ENCODE measurements at places on chromosomes 7 and 10.

DNA sequence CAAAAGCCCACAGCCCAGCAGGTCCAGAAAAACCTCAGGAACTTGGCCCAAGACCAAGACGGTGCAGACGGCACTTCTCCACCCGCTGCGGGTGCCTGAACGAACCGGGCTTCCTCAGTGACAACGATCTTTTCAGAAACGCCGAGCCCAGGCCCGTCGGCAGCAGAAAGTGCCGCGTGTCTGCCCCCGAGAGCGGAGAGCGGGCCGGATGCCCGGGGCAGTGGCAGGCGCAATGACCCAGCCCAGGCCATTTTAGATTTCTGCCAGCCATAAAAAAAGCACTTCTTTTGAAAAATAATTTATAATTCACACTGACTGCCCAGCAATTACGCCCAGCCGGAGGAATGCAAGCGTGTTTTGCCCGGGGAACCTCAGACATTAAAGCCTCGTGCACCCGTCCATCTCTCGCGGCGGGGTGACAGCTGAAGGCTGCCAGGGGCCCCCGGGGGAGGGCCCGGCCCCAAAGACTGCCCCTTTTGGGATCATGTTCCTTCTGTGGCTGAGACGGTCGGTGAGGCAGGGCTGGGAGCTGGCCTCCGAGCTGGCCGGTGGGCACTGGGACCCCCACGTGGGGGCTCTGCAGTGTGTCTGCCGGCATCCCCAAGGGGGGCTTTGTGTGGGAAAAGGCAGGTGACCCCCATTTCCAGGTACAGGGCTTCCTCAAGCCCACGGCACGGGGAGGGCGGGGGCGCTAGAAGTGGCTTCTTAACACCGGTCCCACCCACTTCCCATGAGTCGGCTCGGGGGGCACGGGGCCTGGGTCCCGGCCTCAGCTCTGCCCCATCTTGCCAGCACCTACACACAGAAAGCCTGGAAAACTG is 71.3 kb upstream of the PDGFA start:
- no peak for DNase-seq

DNA sequence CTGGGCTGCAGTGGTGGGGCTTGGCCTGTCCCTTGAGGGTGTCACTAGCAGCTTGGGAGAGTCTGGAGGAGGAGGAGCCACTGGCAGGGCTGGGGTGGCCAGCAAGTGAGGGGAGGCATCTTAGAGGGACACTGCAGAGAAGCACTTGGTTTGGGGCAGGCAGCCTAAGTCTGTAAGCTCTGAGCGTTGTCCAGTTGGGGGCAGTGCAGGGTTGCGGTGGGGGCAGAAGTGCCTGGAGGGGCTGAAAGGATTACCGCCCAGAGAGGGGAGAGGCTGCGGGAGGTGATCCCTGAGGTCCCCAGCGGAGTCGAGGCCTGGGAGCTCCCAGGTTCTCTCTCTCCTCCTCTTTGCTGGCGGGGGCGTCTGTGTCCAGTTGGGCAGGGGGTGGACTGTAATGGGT is 7.4 kb downstream of the ADCYAP1R1 start:
- no peak for DNase-seq

- no peak for DNase-seq
Observed at GRCh38 chr7:84236398-84236797, 41.8 kb upstream of the SEMA3A start.

DNA sequence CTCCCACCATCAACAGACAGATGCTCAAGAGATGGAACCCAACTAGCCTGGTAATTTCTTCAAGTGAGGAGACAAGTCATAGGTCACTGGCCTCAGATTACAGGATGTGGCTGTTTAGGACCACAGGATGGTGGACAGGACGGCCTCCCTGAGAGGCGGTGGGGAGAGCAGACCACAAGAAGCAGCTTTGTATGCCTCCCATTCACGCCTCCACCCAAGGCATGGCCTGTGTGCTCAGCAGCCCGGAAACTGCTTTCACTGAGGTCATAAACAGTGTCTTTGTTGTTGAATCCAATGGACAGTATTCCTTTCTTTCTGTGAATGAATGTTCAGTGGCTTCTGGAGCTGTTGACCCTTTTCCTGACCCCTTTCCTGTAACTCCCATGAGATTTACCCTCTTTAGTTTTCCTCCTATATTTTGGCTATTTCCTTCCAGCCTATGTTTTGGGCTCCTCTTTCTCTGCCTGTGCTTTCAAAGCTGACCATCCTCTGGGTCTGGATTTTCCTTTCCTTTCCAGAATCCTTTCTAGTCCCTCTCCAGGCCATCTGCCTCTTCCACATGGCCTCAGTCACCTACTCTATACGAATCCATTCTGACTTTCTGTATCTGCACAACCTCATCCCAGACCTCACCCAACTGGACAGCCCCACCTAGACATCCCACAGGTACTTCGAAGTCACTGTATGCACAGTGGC is 32.4 kb upstream of the INPP5F start:
- no peak for DNase-seq

- no peak for DNase-seq
Observed at GRCh38 chr7:93301736-93302135, 69.6 kb downstream of the VPS50 start.

- no peak for DNase-seq
Observed at GRCh38 chr7:157526005-157526912, 189.5 kb downstream of the DNAJB6 start.

DNA sequence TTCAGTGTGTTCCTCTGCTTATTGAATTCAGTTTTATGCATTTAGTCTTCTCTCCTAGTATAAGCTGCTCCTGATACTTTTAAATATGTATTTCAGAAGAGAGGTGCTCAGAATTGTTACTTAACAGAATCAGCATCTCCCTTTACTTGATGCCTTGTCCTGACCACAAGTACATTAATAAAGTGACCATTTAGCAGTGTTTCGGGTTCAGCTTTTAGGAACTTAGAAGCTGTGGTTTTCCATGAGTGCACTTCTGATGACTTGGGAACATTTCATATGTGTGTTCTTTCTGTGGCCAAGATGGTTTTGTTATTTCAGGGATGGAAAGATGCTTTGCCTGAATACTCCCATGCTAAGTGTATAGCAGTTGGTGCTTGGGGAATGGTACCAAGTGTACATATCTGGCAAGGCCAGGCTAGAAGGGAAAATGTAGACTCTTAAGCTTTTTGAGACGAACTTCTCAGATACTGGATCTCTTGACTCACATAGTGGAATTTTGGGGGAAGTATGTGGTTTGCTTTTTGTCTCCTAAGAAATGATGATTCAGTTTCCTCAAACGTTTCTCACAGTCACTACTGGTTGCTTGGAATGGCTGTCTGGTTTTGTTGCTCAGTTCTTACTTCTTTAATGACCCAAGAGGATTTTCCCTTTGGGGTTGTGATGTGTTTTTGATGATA is 17.2 kb downstream of the SGPL1 start:
- DNase-seq, result no peak

GRCh38 chr7:11517853-11518252 is 314.1 kb downstream of the THSD7A start:
- DNase-seq, result no peak

- DNase-seq, result no peak
Observed at GRCh38 chr10:36336315-36336714, 694.2 kb upstream of the FZD8 start.

DNA sequence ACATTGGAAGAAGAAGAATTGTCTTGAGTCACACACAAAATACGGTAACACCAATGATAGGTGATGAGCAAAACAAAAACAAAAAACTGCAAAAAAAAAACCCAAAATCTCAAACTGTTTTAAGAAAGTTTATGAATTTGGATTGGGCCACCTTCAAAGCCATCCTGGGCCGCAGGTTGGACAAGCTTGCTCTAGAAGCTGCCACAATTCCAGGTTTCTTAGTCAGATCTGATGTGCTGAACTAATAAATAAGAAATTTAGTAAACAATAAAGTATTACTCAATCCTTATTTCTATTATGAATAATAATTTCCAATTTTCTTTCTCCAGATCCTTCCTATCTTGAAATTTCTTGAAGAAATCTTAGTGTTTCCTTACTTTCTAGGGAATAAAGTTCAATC is 10.0 kb downstream of the WASL start:
- no peak for DNase-seq

DNA sequence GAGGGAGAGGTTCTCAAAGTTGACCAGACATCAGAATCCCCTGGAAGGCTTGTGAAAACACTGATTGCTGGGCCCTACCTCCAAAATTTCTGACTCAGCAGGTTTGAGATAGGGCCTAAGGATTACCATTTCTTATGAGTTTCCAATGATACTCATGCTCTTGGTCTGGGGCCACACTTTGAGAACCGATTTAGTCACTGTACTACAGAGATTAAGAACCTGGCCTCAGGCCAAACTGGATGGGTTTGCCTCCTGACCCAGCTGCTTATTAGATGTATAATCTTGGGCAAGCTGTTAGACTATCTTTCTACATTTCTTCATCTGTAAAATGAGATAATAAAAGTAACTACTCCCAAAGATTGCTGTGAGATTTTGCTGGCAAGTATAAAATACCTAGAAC is 77.1 kb upstream of the SCIN start:
- DNase-seq, result no peak

DNA sequence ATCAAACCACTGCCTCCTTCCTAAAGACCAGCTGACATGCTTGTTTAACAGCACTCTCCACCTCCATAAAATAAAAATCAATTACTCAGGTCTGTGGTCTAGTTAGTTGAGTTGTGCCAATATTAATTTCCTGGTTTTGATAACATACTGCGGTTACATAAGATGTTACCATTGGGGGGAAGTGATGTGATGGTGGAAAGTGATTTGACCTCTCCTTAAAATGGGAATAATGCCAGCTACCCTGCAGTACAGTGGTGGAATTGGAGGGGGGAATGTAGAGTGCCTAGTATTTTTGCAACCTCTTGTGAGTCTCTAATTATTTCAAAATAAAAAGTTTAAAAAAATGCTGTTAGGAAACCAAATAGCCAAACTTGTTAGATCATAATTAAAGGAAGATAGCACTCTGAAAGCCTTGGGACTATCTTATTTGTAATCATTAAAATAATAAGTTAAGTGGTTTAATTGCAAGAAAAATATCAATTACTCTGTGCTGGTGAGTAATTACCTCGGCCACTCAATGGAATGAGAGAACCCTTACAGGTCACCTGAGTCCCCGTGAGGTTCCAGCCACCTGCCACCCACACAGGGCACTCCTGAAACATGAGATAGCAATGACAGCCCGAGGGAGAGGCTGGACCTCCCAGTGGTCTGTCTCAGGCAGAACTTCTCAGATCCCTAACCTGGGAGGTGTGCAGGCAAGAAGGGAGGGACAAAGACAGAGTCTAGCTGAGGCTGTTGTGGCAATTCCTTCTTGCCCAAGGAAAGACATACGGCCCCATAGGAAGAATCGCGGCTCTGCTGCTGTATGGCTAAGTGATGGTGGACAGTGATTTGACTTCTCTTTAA is 94.1 kb downstream of the SH3PXD2A start:
- no peak for DNase-seq

GRCh38 chr10:28777911-28778310 is 100.6 kb downstream of the BAMBI start:
- no peak for DNase-seq

DNA sequence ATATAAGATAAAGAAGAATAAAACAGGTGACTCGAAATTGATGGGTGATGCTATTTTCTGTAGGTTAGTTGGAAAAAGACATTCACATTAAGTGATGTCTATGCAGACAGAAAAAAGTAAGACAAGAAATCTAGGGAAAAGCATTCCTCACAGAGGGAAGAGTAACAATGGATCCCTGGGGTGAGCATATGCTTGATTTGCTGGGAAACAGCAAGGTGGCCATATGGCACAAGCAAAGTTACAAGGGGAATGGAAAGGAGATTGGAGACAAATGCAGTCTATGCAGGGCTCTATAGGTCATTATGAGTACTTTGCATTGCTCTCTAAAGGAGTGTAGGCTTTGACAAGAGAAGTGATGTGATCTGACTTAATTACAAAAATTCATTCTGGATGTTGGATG is 90.9 kb upstream of the ZNF804B start:
- no peak for DNase-seq

GRCh38 chr7:32680259-32681173 is 185.2 kb downstream of the AVL9 start:
- no peak for DNase-seq

- DNase-seq, result no peak
Observed at GRCh38 chr10:105759669-105760068, 1118.6 kb downstream of the SORCS3 start.

GRCh38 chr7:30348083-30348560 is 63.7 kb downstream of the ZNRF2 start:
- peak; percentile 14 for DNase-seq

- no peak for DNase-seq
Observed at GRCh38 chr7:50229964-50230363, 74.6 kb upstream of the IKZF1 start.

DNA sequence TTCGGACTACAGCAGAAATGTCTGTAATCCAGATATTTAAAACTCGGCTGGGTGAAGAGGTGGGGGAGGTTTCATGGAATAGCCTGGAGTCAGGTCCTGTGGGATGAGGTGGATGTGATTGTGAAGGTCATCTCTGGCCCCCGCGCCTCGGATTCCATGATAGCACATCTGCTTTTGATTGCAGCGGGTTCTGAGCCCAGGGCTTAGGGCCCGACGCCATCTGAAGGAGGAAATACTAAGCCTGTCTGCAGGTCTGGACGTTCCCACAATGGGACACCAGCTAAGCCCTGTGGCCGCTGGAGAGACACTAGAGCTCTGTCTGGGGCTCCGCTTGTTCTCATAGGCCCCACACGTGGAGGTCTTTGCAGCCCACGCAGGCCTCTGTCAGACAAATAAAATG is 328.7 kb downstream of the CXCL12 start:
- no peak for DNase-seq

- DNase-seq, result no peak
Observed at GRCh38 chr10:52074505-52075026, 239.5 kb upstream of the DKK1 start.

GRCh38 chr10:131082991-131083481 is 228.5 kb downstream of the TCERG1L start:
- no peak for DNase-seq

GRCh38 chr7:3957472-3958108 is 656.5 kb downstream of the SDK1 start:
- no peak for DNase-seq

GRCh38 chr7:101553771-101554445 is 75.2 kb downstream of the MYL10 start:
- no peak for DNase-seq

DNA sequence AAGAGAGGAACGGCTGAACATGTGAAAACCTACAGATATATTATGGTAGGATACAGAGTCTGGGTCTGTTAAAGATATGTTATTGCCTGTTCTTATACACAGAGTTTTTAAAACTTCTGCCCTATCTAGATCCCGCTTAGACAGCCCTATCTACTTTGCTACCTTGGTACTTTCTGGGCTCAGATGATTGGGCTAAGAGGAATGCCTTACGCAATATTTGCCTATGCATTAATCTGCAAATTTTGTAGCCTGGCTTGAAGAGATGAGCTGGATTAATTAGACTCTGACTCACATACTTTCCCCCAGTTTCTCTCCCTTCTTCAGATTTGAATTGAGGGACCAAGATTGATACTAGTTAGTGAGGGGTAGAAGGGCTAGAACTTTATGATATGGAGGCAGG is 33.6 kb upstream of the A1CF start:
- no peak for DNase-seq

DNA sequence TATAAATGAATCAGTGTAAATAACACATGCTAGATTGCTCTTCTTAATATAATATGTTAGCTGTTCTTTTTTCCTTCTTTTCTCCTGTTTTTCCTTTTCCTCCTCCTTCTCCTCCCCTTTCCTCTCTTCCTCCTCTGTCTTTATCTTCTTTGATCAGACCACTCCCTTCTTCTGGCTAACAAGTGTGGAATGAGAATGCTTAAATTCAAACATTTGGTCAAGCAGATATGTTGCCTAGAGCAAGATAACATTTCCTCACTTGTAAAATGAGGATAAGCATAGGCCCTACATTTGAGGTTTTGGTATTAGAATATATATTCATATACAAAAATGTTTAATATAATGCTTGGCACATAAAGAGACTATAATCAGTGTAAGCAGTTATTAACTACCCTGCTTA is 299.1 kb downstream of the PCDH15 start:
- DNase-seq, result no peak
